ENCODE measurements at places on chromosomes 3 and 15. TPM values are rescaled to one million over a fixed set of nuclear protein-coding genes. Genes with fewer than 3 reads are reported as not detected.

Gene ERICH6
- not detected for total RNA-seq

Gene SYNPR
- total RNA-seq, result not detected

Gene SV2B
- not detected for total RNA-seq

Gene C3orf49
- total RNA-seq, result not detected

Gene GOLGA8N
- total RNA-seq, result 1.9 TPM

Gene GMNC
- 2.0 TPM for total RNA-seq

Gene DAZL
- not detected for total RNA-seq

Gene RTP1
- total RNA-seq, result not detected

Gene PTX3
- 22.1 TPM for total RNA-seq

Gene CDHR4
- not detected for total RNA-seq

Measured in mesangial cell (primary cell).